ENCODE measurements at places on chromosomes 12 and 14. TPM values are rescaled to one million over a fixed set of nuclear protein-coding genes. Genes with fewer than 3 reads are reported as not detected.

DNA sequence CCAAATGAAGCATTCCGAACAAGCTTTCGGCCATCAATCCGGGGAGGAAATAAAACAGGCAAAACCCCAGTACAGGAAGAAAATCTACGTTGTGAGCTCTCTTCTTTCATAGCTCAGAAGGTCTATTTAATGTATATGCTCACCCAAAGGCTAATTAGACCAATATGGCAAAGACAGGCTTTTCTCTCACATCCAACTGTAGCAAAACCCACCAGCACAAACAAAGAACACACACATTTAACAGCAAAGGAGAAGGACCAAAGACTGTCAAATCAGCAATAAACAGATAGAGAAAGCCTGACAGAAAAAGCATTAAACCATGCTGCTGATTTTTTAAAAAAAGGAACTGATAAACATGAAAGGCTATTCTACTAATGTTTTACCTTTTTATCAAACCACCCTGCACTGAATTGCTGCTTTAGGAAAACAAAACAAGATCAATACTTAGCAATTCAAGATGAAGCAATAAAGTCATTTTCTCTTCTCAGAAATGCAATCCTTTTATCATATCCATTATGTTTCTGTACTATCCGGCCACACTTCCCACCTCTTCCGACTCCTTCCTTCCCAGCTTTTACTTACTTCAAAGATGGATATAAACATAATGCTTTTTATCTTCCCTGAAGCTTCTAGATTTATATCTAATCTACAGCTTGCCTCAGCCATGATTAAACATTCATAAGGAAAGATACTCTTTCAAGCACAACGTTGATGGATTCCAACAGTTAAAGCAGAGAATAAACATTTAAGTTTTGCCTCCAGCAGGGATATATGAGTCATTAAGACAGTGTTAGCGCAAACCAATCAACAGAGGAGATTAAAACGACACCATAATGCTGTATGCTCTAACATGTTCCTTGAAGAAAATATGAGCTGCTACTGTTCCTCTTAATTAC, 74.6 kb upstream of the BBS10 start:
- no peak for DNase-seq

NRL gene
- polyA plus RNA-seq: 1.6 TPM

DNA sequence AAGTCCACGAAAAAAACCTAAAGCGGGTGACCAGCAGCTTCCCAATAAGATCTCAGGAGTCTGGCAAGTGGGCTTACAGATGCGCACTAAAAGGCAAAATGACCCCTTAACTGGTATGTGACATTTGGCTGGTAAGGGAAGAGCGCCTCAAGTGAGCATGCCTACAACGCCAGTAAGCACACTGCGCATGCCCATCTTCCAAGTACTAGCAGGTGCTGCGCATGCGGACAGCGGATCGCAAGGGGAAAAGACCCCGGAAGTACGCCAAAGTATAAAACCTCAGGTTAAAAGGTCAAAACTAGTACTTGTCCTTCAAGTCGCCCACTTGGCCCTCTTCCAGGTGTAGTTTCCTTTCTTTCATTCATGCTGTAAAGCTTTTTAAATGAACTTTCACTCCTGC, 518.5 kb upstream of the MDGA2 start:
- DNase-seq: no peak

- no peak for DNase-seq
These were observed 51.4 kb downstream of the SUSD6 start for GRCh38 chr14:69662636-69663299.

DNA sequence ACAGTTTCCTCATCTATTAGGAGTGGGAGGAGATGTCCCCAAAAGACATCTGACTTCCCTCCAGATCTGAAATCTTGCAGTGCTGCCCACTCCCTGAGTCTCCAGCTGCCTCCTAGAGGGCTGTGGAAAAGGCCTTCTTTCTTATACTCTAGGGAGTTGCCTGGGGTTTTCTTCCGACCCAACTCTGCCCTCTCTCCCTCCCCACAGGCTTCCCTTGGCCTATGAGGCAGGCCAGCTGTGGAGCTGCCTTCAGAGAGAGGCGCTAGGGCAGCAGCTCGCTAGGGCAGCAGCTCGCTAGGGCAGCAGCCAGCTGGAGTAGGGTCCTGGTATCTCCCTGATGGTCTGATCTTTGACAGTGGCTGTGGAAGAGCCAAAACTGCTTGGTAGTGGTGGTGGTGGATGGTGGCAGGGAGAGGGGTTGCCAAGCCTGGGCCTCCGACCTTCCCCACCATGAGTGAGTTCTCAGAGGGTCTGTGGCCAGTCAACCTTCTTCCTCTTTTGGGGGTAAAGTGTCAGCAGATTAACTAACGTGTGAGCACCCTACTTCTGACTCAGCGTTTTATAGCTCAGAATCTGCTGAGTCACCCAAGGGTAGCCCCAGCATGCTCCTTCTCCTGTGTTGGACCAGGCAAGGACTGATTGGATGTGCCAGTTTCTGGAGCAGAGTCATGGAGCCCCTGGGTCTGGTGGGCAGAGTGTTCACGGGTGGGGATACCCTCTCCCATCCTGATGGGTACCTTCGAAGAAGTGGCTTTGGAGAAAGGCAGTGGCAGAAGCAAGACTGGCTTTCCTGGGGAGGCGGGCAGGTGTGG, 2.3 kb downstream of the SLC48A1 start:
- DNase-seq: no peak

ADAM21 gene
- polyA plus RNA-seq: 0.09 TPM

- peak; percentile 62 for DNase-seq
These were observed 59.4 kb downstream of the DGLUCY start for GRCh38 chr14:91173221-91173670.

REC8 gene
- polyA plus RNA-seq: 201 TPM

DNA sequence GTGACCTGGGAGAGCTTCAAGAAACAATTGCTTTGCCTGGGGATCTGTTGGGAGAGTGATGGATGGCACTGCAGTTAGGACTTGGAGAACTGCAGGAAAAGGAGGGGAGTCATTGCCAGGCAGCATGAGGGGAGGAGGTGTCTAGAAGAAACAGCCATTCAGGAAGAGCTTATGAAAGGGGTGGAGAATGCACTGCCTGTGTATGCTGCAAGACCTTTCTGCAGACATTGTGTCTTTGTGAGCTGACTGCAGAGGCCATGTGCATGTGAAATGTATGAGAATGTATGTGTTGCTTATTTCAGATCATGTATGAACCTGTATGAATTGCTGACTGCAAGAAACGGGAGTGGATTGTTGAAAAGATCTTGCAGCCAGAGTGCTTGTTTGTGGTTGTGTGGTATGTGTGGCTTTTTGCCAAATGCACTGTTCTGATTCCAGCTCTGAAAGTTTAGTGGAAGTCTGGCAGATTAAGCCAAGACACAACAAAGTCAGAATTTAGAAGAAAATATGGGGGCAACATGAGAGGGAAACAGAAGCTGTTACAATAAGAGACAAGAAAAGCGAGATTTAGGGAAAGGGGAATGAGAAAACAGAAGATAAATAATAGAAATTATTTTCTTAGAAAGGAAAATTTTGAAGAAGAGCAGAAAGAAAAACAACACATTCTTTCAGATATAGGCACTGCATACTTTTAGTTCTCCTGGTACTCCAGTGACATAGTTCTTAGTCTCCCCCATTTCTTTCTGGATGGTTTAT, 9.8 kb upstream of the RIMKLB start:
- peak; percentile 68 for DNase-seq

TC2N gene
- 24.6 TPM for polyA plus RNA-seq

GRCh38 chr12:202081-202731, 11.8 kb downstream of the SLC6A12 start:
- DNase-seq: no peak

GRCh38 chr12:3144495-3144894, 67.3 kb downstream of the TSPAN9 start:
- DNase-seq: no peak

TMEM117 gene
- polyA plus RNA-seq: 14.9 TPM

- DNase-seq: no peak
These were observed 745 bp upstream of the ADCY4 start for GRCh38 chr14:24335461-24336171.

GRCh38 chr12:109382031-109382430, 34.3 kb downstream of the MYO1H start:
- no peak for DNase-seq

ASB2 gene
- polyA plus RNA-seq: 12.1 TPM

LHX5 gene
- not detected for polyA plus RNA-seq

DNA sequence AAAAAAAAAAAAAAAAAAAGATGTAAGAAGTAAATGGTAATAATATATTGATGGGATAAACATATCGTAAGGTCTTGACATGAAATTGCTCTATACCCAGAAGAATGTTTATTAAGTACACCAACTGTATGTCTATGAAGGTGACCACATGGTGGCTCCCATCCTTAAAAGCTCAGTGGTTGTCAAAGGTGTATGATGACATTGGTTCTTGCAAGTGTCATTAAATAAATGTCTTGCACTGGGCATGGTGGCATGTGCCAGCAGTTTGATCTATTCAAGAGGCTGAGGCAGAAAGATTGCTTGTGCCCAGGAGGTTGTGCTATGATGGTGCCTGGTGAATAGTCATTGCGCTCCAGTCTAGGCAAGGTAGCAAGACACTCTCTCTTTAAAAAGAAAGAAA, 10.4 kb downstream of the CCT2 start:
- DNase-seq: no peak

DNA sequence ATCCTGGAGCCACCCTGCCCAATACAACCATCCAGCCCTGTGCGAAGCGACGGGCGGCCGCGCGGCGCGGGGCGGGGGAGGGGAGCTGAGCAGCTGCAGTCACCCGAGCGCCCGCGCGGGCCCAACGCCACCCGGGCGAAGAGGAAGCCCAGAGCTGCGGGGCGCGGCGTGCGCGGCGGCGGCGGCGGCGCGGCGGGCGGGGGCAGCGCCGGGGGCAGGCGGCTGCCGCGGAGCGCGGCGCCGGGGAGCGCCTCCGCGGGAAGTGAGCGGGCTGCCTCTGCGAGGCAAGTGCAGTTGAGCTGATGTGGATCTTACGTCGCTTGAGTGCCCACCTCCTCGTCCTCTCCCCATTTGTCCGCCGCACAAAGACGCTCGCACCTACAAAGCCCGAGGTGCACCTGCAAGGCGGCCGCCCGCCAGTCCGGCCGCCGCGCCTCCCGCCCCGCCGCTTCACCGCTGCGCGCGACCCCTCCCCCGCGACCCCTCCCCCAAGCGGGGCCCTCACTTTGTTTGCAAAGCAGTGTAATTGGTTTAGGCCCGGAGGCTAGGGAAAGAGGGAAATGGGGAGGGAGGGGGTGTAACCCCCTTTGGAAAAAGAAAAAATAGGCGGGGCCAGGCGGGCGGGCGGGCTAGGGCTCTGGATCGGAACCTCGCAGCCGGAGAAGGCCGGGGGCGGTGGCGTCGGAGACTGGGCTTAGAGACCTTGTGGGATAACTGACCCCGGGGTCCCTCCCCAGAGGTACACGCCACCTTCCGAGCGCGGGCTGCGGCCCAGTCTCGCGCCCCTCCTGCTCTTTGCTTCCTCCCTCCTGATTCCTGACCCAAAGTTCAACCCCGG, at the start of the genes FOXA1 and TTC6:
FOXA1 (minus strand) TSS at position 279 of the 838 bp plus-strand sequence; CDS start at position 2, 277 bp downstream.
TTC6 (plus strand) TSS at position 659 of the 838 bp plus-strand sequence. CDS start 26,436 bp downstream, outside the sequence.
- DNase-seq: peak; percentile 81

C12orf42 gene
- 0.16 TPM for polyA plus RNA-seq

SART3 gene
- 52.7 TPM for polyA plus RNA-seq

ABCC9 gene
- polyA plus RNA-seq: 7.4 TPM

GRCh38 chr14:100488057-100488456, 99.2 kb downstream of the BEGAIN start:
- peak; percentile 7 for DNase-seq

JPH4 gene
- polyA plus RNA-seq: 6.6 TPM

GRCh38 chr14:69044296-69044695, 65.2 kb upstream of the ACTN1 start:
- no peak for DNase-seq

DNA sequence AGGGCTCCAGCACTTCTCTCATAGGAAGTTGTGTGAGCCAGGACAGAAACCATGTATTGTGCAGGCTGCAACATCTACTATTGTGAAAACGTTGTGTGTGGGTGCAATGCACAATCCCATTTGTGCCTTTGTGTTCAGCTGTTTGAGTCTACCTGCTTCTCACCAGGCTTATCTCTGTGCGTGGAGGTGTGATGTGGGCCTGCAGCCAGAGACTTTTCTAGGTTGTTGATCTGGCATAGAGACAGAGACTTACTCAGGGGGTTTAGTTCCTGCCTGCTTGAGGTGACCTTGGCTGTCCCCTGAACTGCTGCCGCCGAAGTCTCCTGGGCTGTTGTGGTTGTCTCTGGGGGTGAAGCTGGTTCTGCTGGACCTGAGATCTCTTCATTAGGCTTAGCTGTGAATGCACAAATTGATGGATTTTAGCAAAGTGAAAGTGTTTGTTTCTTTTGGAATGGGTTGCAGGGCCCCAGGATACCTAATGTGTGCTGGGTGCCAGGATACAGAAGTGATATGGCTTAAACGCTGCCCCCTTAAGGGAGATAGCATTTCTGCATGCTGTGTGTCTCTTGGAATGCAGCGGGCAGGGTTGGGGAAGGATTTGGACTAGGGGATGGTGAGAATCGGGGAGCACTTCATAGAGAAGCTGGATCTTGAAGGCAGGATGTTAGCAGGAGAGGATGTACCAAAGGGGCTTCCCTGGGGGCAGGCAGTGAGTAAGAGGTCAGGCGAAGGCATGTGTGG, 2.5 kb downstream of the LACRT start:
- DNase-seq: no peak

DNA sequence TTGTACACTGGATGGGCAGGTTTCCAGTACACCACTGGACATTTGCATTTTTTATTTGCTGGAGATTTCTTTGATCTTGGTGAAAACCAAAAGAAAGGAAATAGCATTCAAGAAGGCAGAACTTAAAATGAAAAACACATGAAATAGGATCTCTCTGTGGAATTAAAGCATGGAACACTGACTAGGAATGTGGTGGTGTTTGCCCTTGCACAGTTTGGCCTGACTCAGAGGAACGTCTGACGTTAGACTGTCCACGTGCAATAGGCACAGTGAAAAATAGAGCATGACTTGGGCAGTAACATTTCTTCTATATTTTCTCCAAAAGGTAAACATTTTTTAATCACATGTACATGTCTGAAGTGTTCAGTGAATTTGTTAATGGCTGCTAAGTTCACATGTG, 474.1 kb upstream of the PRICKLE1 start:
- DNase-seq: no peak

DNA sequence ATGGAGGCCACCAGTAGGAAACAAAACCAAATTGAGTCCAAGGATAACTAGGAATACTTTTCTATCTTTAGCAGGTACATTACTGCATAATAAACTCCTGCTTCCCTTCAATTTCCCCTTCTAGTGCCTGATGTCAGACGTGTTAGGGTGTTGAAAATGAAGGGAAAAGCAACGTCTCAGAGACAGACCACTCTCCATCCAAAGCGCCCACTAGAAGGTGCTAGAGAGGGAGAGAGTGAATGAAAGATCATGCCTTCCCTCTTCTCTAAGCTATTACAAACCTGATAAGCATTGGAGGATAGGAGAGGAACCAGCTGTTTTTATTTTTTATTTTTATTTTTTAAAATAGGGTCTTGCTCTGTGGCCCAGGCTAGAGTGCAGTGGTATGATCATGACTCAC, 64.1 kb downstream of the ZNF641 start:
- DNase-seq: no peak

GRCh38 chr12:93684716-93685115, 7.5 kb downstream of the CRADD start:
- no peak for DNase-seq

PRB2 gene
- polyA plus RNA-seq: 0.28 TPM

DNA sequence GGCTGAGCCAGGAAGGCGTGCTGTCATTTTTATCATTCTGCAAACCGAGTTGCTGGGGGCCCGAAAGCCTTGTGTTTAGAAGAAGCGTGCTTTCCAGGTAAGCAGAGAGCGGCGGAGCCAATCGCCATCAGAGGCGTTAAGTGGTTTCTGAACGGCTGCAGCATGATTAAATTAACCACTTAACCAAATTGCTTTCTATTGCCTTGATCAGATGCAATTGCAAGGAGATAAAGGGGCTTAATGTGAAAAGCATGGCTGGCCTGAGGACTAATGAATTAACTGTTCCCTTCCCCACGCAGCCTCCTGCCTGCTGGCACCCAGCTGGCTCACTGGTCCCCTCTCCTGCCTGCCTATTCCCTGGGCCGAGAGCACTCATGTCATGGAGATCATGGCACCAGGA, 36.6 kb upstream of the CHGA start:
- DNase-seq: no peak
